BJ (cell line): ENCODE measurements at places on chromosomes 5 and 9. TPM values are rescaled to one million over a fixed set of nuclear protein-coding genes. Genes with fewer than 3 reads are reported as not detected.
A peak's percentile ranks its signal among the peaks of the same experiment; 100 is the strongest.

FOCAD gene
- polyA plus RNA-seq, result 32.9 and 42.1 TPM in 2 replicates

PDGFRB gene
- 163 and 276 TPM in 2 replicates for polyA plus RNA-seq

DNA sequence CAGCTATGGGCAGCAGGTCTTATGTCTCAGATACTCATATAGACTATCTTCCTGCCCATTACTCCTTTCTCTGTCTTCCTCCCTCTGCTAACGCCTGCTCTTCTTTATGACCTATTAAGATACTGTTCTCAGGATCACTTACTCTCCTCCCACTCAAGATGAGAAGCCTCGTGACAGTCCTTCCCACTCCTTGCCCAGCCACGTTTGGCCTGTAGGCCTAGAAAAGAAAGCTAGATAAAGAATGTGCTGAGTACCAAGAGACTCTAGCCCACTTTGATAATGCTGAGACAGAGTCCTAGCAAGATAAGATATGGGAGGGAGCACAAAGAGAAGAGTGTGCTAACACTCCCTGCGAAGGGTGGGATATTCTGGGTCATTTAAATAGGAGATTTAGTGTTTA, 6.8 kb upstream of the DENND4C start:
- DNase-seq, result no peak

GRCh38 chr5:124444147-124444775, 302.2 kb downstream of the ZNF608 start:
- no peak for DNase-seq

DNA sequence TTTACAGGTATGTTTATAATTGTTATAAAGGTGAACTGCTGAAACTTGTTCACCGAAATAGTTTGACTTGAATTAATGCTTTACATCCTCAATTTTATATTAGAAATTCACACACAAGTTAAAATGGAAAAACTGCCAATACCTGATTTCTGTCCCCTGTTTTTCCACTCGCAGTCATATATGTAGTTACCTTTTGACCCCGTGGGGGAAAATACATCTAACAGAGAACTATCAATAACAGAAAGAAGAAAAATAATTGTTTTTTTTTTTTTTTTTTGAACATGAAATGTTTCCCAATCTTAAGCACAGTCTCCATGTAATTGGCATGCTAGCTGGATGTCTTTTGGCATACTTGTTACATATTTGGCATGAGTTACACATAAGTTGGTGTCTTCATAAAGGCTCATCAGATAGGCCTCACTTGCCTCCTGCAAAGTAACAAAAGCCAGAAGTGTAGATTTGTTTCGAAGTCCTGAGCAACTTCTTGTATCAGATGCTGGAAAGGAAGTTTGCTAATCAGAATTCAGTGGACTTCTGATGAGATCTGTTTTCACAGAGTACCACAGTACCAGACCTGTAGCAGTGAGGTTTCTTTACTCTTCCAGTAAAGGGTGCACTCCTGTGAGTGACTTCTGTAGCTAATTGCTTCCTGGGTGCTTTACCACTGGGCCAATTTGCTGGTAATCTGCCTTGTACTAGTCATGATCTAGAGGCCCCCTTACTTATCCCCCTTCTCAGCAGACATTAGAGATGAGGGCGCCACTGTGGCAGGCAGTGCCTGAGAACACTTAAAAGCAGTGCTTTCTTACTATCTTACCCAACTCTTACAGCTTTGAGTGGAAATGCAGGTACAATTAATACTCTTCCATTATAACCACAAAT, 36.2 kb upstream of the CXXC5 start:
- no peak for DNase-seq

GRCh38 chr9:2838371-2839000, 5.4 kb downstream of the PUM3 start:
- no peak for DNase-seq

- DNase-seq, result no peak
Observed at GRCh38 chr9:104738452-104738851, 9.0 kb upstream of the NIPSNAP3A start.

GRCh38 chr5:78003919-78004318, 227.8 kb upstream of the TBCA start:
- no peak for DNase-seq

EIF4E1B gene
- polyA plus RNA-seq, result not detected in 2 replicates

DNA sequence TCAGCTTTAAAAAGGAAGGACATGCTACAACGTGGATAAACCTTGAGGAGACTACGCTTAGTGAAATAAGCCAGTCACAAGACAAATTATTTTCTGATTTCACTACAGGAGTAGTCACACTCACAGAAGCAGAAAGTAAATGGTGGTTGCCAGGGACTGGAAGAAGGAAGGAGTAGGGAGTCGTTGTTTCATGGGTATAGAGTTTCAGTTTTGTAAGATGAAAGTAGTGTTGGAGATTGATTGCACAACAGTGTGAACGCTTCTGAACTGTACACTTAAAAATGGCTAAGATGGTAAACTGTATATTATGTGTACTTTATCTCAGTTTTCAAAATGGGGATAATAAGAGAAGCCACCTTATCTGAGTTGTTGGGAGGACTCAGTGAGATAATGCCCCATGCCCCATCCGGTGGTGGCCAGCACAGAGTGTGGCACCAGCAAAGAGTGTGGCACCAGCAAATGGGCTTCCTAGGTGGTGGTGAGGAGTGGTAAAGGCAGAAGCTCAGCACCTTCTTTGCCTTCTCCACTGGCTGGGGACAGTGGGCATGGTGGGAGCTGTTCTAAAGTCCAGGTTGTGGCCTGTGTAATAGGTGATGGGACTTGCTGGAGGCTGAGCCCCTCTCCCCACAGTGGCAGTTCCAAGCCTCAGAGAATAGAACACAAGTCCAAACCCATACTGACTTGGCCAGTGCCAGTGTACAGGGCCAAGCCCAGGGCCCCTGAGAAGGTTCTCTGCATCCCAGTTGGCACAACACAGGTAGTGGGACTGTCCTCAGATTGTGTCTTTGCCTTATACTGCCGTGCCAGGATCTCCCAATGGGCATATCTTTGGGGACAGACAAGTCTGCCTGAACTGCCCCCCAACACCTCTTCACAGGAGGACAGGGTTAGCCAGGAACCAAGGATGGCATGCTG, 4.4 kb downstream of the SLC22A4 start:
- DNase-seq, result no peak

LCN9 gene
- polyA plus RNA-seq, result not detected in 2 replicates

DNA sequence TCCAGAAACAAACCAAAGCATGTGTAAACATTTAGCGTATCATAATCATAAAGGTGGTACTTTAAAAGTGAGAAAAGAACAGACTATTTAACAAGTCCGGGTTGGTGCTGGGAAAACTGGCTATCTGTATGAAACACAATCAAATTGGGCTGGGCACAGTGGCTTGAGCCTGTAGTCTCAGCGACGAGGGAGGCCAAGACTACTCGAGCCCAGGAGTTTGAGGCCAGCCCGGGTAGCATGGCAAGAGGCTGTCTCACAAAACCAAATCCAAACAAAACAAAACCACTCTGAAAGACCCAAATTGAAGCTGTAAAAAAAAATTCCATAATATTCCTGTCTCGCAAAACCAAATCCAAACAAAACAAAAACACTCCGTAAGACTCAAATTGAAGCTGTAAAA, 4.3 kb downstream of the MRNIP start:
- no peak for DNase-seq

CTXN3 gene
- not detected in 2 replicates for polyA plus RNA-seq

SFXN1 gene
- polyA plus RNA-seq, result 89.9 and 103 TPM in 2 replicates

DNA sequence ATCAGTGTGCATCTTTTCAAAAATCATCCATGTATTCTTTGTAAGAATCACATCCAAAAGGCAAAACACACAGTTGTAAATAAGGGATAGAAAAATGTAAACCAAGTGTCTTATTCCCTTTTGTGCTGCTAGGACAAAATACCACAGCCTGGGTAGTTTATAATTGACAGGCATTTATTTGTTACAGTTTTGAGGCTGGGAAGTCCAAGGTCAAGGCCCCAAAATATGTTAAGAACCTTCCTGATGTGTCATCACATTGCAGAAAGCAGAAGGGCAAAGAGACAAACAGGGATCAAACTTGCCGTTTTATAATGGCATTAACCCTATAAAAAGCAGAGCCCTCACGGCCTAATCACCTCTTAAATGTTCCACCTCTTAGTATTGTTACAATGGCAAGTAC, 364.8 kb downstream of the MED10 start:
- no peak for DNase-seq

DNA sequence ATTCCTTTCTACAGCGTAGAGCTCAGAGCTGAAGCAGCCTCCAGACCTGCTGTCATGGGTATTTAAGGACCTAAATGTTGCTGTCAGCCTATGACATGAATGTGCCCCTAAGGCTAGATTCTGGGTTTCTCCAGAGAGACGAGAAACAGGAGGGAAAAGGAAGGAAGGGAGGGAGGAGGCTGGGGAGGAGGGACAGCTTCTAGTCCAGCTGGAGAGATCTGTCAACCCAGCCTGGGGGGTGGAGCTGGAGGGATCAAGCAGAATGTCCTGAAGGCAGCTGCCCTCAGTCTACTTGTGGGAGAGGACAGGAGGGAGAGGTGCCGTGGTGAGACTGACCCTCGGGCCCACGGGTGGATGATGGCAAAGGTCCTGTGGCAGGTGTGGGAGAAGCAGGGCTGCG, 1.1 kb upstream of the DBH start:
- DNase-seq, result no peak

GRCh38 chr9:1913631-1914330, 101.4 kb upstream of the SMARCA2 start:
- no peak for DNase-seq

DNA sequence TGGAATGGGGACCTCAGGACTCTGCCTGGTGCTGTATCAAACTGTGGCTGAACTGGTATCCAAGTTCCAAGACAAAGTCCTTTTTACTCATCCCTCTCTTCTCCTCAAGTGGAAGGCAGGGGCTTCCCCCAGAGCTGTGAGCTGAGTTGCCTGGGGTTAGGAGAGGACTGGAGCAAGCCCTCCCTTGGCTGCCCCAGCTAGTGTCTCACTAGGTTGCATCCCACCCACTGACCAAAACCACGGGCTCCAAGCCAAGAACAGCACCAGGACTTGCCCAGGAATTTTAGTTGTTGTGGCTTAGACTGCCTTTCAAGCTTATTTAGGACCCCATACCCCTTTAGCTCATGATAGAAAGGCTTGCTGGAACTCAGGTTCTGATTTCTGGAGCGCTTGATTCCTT, 158.7 kb upstream of the TNC start:
- DNase-seq, result no peak

CA9 gene
- polyA plus RNA-seq, result 0.13 and 0.32 TPM in 2 replicates

DNA sequence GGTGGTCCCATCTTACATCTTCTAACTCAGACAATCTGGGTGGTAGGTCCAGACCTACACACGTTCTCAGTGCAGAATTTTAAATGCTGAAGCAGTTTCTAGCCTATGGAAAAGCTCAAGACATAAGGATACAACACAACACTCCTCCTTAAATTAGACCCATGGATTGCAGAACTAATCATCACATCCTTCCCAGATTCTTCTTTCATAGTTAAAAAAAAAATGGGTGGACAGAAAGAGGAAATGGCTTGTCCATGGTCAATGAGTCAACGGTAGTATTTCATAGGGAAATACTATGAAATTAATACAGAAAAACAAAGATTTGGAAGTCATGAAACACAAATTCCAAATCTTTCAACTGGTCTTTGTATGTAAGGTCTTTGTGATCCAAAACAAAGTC, 106.9 kb downstream of the PAPPA start:
- no peak for DNase-seq

STPG3 gene
- not detected in 2 replicates for polyA plus RNA-seq

DNA sequence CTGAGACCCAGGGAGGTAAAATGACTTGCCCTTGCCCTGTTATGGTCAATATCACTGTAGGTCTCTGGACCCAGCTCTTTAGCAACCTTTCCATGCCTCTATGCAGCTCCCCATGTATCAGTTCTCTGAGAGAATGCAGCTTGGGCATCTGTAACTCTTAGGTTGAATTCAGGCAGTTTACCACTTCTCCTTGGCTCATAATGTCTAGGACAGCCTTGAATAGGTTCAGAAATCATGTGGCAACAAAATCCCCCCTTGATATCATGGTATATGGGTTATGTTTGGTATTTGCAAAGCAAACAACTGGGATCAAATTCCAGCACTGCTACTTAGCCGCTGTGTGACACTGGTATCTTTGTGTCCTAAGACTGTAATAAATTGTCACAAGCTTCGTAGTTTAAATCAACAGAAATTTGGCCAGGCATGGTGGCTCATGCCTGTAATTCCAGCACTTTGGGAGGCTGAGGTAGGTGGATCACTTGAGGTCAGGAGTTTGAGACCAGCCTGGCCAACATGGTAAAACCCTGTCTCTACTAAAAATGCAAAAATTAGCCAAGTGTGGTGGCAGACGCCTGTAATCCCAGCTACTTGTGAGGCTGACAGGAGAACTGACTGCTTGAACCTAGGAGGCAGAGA, 10.7 kb upstream of the SUB1 start:
- no peak for DNase-seq

GRCh38 chr5:88813805-88814575, 69.0 kb downstream of the MEF2C start:
- no peak for DNase-seq

GRCh38 chr9:129282731-129283211, 104.7 kb upstream of the IER5L start:
- no peak for DNase-seq

FAM81B gene
- polyA plus RNA-seq, result not detected in 2 replicates

DNA sequence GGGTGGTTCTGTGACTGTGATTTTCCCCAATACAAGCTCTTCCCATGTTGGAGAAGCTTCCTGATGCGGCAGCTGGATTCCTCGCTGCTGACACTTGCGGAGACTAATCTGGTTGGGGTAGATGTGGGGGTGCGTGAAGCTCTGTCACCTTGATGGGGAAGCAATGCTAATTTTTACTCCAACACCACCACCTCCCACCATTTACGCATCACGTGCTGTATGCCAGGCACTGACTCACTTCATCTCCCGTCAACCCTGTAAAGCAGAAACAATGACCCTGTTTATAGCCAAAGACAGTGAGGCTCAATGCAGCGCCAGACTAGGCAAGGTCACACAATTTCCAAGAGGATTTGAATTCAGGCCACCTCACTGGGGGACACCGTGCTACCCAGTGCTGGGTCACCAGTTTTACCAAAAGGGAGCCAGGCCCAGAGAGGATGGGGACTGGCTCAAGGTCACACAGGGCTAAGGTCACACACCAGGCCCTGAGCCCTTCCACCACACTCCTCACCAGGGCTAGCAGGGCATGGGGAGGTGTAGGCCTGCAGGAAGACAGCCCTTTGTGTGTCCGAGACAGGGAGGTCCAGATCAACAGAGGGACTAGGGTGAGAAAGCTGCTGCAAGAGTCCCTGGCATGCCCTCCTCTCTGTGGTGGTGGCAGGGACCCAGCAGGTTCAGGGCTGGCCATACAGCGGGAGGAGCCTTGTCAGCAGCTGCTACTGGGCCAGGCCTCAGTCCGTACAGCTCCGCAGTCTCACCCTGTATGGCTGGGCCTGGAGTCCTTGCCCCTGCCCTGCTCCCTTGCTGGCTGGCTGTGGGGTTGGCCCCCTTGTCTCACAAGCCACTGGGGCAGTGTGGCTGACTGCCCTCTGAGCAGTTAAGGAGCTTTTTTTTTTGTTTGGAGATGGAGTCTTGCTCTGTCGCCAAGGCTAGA, 3.3 kb downstream of the STKLD1 start:
- DNase-seq, result no peak

NUTM2G gene
- not detected in 2 replicates for polyA plus RNA-seq

GRCh38 chr5:134247428-134248224, 21.8 kb upstream of the PPP2CA start:
- DNase-seq, result peak; percentile 83
